K562 (cell line): ENCODE measurements at places on chromosomes 11 and 22. TPM values are rescaled to one million over a fixed set of nuclear protein-coding genes. Genes with fewer than 3 reads are reported as not detected.
A peak's percentile ranks its signal among the peaks of the same experiment; 100 is the strongest.

MS4A6E gene
- not detected in 2 replicates for total RNA-seq

C11orf16 gene
- not detected in 2 replicates for total RNA-seq

AGBL2 gene
- 0.93 and 0.96 TPM in 2 replicates for total RNA-seq

KCNK7 gene
- 0.40 TPM in 1 of 2 replicates, not detected in the other for total RNA-seq

TTLL1 gene
- total RNA-seq: 0.16 and 0.29 TPM in 2 replicates

DNA sequence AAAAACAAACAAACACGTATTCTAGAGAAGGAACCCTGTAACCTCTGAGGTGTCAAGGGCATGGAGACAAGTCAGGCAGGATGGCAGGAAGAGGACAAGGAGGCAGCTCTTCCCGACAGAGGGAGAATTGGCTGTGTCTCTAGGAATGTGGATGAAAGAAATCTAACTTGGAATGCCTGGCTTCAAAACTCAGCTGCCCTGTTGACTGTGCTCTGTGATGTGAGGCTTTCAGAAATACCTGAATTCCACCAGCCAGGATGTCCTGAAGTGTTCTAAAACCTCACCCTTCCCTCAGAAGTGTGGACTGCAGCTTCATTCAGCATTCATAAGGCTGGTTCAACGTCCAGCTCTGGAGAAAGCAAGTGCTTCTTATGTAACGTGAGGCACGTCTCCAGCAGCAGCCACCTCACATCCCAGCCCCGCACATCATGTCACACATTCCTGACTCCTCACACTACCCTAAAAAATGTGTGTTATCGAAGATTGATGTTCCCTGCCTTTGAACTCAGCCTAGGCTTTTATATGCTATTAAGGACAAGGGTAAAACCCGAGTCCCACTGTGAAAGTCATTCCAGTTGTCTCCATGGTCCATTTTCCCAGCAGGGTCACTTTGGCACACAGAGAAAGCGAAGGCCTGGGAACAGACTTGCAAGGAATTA, 398.9 kb downstream of the ETS1 start:
- H3K36me3 ChIP-seq: no peaks in the 10 kb centered on the region
- H3K27ac ChIP-seq: no peak overlapping the region
- H3K4me1 ChIP-seq: no peaks in the 10 kb centered on the region
- H3K27me3 ChIP-seq: no peaks in the 10 kb centered on the region
- DNase-seq: no peak

DNA sequence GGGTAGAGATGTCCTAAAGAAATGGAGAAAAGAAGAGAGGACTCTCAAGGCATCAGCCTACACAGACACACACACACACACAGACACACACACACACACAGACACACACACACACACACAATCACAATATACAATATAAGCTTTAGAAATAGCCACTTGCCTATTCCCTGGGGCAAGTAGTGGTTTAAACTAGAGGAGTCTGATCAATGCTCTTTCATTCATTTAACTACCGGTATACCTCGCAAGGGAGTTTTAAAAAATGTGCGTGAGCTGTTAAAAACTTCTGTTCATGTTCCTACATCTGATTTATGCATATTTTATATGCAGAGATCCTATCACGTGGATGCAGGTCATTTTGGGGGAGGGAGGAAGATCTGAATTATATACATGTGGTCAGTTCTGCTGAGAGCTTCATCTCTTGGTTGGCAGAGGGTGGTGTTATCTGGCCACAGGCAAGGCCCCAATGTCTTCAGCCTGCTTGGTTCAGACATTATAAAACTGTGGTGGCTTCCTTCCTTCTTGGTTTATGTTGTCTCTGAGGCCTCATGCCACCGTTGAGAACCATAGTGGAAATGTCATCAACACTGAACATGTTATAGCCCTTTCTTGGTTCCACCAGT, 56.6 kb downstream of the SYT13 start:
- H3K4me1 ChIP-seq: peaks cover 5% of the 10 kb centered on the region; the same call in 1 of the 2 replicates
- H3K27ac ChIP-seq: no peak overlapping the region
- no peaks in the 10 kb centered on the region for H3K36me3 ChIP-seq

GRCh38 chr11:110356762-110357671, 60.6 kb upstream of the RDX start:
- no peak overlapping the region for H3K4me3 ChIP-seq
- peak overlapping the region; percentile 32; the same call in 1 of the 3 replicates for H3K27ac ChIP-seq
- no peaks in the 10 kb centered on the region; the same call in 2 of the 3 replicates for H3K27me3 ChIP-seq
- DNase-seq: no peak
- no peaks in the 10 kb centered on the region for H3K36me3 ChIP-seq

- no peak overlapping the region for H3K4me3 ChIP-seq
- H3K4me1 ChIP-seq: peaks cover 4% of the 10 kb centered on the region; the same call in 1 of the 2 replicates
- H3K27me3 ChIP-seq: peaks cover 12% of the 10 kb centered on the region; the same call in 1 of the 3 replicates
- no peaks in the 10 kb centered on the region for H3K36me3 ChIP-seq
- H3K27ac ChIP-seq: no peak overlapping the region
Observed at GRCh38 chr11:69192301-69192721, 36.6 kb downstream of the SMIM38 start.

DNA sequence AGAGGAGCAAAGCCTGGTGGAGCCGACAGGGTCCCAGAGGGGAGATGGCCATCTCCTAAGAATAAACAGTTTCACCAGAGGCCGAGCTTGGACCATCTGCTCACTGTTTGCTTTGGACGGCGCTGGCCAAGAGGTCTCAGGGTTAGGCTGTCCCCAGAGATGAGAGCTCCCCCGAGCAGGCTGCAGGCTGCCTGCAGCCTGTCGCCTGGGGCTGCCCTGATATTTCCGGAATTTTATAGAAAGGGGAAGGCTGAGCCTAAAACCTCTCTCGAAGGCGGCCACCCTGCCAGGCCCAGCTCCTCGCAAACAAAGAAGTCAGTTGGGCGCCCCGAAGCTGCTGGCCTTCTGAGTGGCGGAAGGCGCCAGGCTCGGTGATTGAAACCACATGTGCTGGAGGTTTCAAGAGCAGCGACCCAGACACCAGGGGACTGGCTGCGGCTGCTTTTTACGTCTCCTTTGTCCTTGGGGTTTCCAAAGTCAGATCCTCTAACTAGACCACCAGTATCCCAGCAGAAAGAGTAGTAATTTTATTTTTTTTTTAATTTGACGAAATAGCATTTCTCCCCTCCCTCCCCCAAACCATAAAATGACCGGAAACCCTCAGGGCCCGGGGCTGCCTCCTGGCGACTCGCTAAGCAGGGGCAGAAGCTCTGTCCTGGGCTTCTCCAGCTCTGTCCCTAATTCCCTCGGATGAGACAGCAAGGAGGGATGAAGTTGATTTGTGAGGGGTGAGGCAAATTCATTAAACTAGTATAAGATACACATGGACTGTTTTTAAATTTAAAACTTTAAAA, 57.4 kb downstream of the CLMP start:
- no peak overlapping the region for H3K4me3 ChIP-seq
- H3K4me1 ChIP-seq: no peaks in the 10 kb centered on the region
- H3K36me3 ChIP-seq: no peaks in the 10 kb centered on the region
- no peak overlapping the region for H3K27ac ChIP-seq
- DNase-seq: no peak

- no peaks in the 10 kb centered on the region for H3K27me3 ChIP-seq
- H3K4me3 ChIP-seq: no peak overlapping the region
- peaks cover 5% of the 10 kb centered on the region for H3K4me1 ChIP-seq
- H3K36me3 ChIP-seq: no peaks in the 10 kb centered on the region
- no peak for DNase-seq
Observed at GRCh38 chr11:95514416-95515110, 275.0 kb downstream of the FAM76B start.
